ENCODE measurements at places on chromosomes 12 and 14. TPM values are rescaled to one million over a fixed set of nuclear protein-coding genes. Genes with fewer than 3 reads are reported as not detected.

- no peak for DNase-seq
These were observed 11.4 kb downstream of the RIOX1 start for GRCh38 chr14:73502017-73502619.

DNA sequence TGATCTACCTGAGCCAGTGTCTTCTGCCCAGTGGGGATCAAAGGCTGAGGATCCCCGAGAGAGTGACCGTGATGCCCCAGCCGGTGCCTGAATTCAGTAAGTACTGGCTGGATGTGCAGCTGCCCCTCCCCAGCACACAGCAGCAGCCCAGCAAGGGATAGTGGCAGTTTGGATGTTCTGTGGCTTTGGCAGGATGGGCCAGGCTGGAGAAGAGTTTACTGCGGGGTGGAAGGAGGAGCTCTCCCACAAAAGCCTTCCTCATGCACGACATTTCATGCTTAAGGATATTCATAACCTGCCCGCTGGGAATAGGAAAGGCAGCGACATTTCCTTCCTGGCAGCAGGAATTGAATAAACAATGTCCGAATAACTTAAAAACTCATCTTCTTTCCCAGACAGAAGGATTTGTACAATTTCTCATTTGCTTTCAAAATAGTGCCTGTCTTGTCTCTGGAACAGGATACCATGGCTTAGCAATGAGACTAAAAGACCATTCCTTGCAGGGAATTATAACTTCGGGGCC is 135.6 kb upstream of the PRMT8 start:
- no peak for DNase-seq

GRCh38 chr12:32501835-32502333 is 102.5 kb downstream of the FGD4 start:
- DNase-seq, result no peak

GRCh38 chr14:61426048-61426447 is 104.7 kb downstream of the PRKCH start:
- no peak for DNase-seq

DNA sequence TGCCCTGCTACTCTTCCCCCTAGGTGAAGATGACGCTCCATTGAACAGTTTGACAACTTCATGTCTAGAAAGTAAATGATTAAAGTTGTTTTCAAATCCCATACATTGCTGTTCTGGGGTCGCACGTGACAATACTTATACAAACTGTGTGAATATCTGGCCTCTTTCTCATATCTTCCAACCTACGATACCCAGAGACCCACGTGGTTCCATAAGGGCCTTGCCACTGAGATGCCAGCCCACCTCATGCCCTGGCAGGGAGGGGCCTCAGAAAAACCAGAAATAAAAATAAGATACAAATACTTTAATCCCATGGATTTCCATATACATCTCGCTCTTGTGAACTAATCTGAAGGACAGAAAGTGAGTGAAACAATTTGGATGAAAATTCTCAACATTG is 4.5 kb downstream of the GZMB start:
- no peak for DNase-seq

Gene CD4
- total RNA-seq, result 0.23 TPM

GRCh38 chr14:74834692-74835392 is 41.1 kb downstream of the PROX2 start:
- no peak for DNase-seq

Gene SIX4
- total RNA-seq, result 17.3 TPM

DNA sequence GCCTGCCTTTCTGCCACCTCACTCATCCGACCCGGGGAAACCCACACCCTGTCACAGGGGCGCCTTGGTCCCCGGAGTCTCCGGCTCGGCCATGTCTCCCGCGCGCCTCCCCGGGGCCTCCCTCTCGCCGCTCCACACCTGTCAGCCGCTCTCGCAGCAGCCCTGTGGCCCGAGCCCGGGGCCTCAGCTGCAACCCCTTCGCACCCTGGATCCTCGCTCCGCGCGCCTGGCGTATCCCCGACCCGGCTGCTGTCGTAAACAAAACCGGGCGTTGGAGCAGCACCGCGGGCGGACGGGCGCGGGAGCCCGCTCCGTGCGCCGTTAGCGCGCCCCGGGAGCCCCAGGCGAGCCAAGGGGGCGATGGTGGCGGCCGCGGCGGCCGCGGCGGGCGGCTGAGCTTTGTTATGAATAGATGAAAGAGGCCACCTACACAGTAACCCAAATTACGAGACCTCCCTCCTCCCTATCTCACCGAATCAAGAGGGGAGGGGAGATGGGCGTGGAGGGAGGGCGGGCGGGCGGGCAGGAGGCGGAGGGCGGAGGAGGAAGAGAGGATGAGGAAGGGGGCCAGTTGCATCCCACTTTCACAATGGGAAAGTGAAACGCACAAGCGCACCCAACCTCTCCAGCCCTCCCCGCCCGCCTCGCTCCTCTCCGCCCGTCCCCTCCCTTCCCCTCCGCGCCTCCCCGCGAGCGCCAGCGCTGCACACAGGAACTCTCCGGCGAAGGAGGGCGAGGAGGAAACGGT is at the start of gene PLXNC1:
Gene PLXNC1, plus strand, starts transcription at position 587 of the 748 bp plus-strand sequence. CDS start 395 bp downstream, outside the sequence.
- DNase-seq, result no peak

GRCh38 chr12:111410431-111411184 is 4.9 kb downstream of the SH2B3 start:
- no peak for DNase-seq

GRCh38 chr12:122856999-122857671 is 21.9 kb downstream of the HIP1R start:
- DNase-seq, result no peak

GRCh38 chr14:71166180-71166837 is 259.1 kb downstream of the PCNX1 start:
- no peak for DNase-seq

DNA sequence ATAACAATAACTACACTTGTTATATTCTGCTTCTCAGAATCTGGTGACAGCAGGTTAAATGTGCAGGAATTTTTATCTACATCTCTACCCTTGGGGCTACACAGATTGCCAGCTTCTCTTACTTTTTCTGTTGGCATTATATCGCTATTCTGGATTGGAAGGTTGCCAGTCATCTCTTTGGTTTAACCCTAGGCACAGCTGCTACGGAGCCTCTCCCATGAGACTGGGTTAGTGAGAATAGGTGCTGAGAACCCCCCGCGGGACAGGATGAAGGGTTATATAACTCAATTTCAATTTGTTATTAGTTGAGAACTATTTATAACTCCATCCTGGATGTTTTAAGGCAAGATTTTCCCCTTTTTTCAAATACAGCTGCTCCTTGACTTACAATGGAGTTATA is 73.1 kb downstream of the ACADS start:
- no peak for DNase-seq

Gene STAC3
- total RNA-seq, result 0.87 TPM

Gene KLRG1
- total RNA-seq, result 0.69 TPM

DNA sequence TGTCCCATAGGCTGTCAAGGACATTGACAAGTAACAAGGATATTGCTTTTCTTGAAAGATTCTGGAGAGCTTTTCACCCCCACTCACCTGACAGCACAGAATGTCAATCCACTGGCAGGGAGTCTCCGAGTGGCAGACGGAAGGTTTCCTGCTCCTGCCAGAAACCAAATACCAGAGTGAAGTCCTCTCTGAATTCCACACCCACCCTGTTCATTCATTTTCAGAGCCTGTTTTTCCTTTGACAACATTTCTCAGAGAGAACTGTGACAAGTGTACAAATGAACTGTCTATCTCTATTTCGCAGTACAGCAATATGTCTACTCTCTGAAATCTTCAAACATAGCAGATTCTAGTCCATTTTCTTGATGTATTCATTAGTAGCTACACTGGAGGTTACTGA is 26.2 kb upstream of the BICD1 start:
- no peak for DNase-seq

DNA sequence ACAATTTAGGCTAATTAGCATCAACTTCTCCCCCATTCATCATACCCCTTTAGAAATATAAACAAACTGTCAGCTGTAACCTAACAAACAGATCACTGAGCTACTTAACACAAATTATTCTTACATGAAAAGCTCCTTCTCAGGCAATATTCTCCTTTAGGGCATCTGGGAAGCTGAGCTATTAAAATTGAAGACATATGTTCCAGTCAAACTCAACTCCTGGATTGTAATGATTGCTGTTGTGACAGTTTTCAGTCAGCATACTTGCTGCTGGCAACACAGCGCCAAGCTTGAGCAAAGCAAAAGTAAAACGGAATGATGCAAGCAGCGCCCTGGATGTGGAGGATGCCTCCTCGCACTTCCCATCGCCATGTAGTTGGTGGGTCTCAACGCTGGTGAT is 82.4 kb downstream of the SLC25A21 start:
- DNase-seq, result no peak

Gene COCH
- total RNA-seq, result 1.3 TPM

GRCh38 chr14:53946404-53947093 is 10.1 kb downstream of the BMP4 start:
- no peak for DNase-seq

GRCh38 chr12:7188562-7189397 is 706 bp upstream of the PEX5 start:
- peak; percentile 24 for DNase-seq

GRCh38 chr14:93975791-93976476 is 436 bp downstream of the ASB2 start:
- DNase-seq, result no peak

GRCh38 chr14:20732477-20732876 is 13.2 kb upstream of the EDDM3A start:
- DNase-seq, result no peak

DNA sequence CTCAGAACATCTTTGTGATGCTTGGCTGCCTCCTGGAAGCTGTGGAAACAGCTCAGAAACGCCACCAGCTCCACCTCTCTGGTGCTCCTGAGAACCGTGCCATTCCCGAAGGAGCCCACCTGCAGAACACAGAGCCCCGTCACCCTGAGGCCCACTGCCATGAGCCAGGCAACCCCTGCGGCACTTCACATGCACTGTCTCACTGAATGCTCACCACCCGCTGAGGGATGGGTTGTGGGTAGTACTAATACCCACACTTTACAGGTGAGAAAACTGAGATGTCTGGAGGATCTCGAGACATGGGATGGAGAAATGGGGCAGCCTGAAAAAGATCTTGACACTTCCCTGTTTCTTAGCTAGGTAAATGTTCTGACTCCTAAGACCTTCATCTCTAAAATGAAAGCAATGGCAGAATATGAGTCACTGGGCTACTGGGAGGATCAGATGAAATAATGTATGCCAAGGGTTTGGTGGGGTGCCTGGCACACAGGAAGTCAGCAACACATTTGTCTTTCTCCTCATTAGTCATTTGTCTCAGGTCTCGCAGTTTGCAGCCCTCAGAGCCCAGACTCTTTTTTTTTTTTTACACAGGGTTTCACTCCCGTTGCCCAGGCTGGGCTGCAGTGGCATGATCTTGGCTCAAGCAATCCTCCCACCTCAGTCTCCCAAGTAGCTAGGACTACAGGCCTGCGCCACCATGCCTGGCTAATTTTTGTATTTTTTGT is 5.3 kb downstream of the OASL start:
- no peak for DNase-seq

- DNase-seq, result no peak
These were observed 92.9 kb upstream of the EGLN3 start for GRCh38 chr14:34043627-34044372.

- no peak for DNase-seq
These were observed 24.7 kb downstream of the LTBP2 start for GRCh38 chr14:74587363-74587707.

- no peak for DNase-seq
These were observed 819.2 kb downstream of the FSCB start for GRCh38 chr14:43687921-43688320.

- DNase-seq, result no peak
These were observed 16.7 kb upstream of the LYZ start for GRCh38 chr12:69331519-69331908.

DNA sequence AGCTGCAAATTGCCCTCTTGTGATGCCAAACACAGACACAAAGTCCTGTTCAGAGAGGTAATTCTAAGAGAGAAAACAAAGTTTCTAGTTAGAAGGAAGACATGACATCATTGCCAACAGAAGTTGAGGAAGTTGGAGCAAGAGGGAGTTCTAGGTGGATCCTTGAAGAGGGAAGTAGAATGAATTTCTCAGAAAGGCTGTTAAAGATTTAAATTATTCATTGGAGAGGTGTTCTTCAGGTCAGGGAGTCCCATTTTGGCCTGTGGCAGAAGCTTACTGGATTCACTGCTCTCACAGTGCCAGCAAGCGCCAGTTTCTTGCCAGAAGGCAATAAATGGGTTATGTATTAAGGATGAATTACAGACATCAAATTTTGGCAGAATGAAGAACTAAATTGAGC is 15.3 kb downstream of the TSFM start:
- no peak for DNase-seq

- no peak for DNase-seq
These were observed 16.6 kb downstream of the FBXW8 start for GRCh38 chr12:116927244-116927940.

GRCh38 chr14:69045857-69046475 is 66.9 kb upstream of the ACTN1 start:
- DNase-seq, result no peak

DNA sequence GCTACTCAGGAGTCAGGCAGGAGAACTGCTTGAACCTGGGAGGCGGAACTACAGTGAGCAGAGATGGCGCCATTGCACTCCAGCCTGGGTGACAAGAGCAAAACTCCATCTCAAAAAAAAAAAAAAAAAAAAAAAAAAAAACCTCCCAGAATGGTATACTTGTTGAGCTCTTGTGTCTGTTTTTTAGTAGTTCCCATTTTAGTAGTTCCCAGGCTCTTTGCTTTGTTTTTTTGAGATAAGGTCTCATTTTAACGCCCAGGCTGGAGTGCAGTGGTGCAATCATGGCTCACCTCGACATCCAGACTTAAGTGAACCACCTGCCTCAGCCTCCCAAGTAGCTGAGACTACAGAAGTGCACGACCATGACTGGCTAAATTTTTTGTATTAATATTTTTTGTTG is 13.4 kb downstream of the ATXN2 start:
- DNase-seq, result no peak
